ENCODE measurements at places on chromosomes 5 and 9.

GRCh38 chr5:27652505-27652904 is 614.1 kb upstream of the CDH9 start:
- no peak for DNase-seq

- no peak for DNase-seq
Observed at GRCh38 chr5:177220576-177220975, 82.9 kb downstream of the RAB24 start.

DNA sequence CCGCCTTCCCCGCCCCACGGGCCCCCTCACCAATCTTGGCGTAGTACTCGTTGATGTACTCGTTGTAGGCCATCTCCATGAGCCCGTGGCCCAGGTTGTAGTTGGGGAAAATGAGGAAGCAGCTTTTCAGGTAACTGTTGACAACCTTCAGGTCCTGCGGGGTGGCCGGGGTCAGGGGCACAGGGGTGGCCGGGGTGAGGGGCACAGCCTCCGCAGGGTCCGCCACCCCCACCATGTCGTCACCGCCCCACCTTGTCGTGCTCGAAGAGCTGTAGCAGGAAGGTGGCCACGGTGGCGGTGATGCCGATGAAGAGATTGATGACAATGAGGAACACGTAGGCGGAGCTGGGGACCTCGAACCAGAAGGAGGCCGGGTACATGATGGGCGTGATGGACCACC is 14.8 kb upstream of the CLIC3 start:
- DNase-seq = no peak

DNA sequence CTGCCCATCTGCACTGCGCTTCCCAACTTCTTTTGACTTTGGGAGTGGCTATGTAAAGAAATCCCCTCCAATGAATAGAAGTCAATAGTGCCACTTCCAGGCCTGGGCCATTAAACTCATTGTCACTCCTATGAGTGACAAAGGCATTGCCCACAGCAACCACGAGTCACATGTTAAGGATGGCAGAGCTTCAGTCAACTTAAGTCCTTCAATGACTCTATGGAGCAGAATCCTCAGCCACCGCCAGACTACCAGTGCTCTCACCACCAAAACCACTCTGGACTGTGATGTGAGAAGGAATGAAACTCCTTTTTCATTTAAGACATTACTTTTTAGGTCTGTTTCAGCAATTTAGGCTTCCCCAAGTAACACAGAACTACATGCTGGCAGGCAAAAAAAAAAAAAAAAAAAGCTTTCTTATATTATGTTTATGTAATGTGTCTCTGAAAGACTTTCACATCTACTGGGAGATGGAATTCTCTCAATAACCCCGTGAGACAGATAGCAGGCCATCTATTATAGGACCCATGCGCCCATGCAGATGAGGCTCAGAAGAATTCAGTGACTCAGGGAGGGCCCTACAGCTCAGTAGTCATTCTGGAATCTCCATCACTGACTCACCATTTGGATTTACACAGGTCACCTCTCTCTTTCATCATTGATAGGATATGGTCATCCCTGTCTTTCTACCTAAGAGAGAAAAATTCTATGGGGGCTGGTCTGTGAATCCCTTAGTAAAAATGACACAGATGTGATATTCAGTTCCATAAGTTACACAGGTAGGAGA is 180.5 kb downstream of the CEMIP2 start:
- no peak for DNase-seq

GRCh38 chr9:83154087-83154736 is 91.3 kb upstream of the RASEF start:
- no peak for DNase-seq

DNA sequence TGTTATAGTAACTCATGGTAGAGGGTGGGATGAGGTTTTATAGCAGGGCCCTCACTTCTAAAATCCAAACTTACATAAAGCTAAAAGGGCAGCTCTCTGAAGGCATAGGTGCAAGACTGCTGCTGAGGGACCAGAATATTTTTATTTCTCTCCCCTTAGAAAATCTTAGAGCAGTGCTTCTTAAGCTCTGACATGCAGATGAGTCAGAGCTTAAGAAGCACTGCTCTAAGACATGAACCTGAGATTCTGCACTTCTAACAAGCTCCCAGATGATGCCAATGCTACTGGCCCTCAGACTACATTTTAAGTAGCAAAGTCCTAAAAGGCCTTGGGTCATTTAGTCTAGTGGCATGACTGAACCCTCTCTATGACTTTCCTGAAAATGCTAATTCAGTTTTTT is 97.6 kb upstream of the SPRY4 start:
- no peak for DNase-seq

DNA sequence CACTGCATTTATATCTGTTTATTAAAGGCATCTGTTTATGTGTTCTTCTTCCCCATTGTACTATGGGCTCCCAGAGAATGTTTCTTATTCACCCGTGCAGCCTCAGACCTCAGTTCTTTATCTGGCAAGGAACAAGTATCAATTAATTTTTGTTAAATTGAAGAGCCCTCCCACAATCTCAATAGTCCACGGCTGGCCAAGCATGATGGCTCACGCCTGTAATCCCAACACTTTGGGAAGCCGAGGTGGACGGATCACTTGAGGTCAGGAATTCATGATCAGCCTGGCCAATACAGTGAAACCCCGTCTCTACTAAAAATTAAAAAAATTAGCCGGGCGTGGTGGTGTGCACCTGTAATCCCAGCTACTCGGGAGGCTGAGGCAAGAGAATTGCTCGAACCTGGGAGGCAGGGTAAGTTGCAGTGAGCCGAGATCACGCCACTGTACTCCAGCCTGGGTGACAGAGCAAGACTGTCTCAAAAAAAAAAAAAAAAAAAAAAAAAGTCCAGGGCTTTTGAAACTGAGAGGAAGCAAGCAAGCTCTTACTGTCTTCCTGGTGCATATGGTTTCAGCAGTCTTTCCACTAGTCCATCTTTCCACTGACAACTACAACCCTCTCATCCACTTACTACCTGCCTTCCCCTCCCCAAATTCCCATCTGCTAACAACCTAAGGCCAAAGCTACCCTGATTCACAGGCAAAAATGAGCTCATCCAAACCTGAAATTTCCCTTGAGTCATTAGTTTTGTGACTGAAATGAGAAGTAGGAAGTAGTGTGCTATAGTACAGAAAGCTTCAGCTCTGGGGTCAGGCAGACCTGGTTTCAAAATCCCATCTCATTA is 2.3 kb upstream of the HK3 start:
- DNase-seq = no peak

DNA sequence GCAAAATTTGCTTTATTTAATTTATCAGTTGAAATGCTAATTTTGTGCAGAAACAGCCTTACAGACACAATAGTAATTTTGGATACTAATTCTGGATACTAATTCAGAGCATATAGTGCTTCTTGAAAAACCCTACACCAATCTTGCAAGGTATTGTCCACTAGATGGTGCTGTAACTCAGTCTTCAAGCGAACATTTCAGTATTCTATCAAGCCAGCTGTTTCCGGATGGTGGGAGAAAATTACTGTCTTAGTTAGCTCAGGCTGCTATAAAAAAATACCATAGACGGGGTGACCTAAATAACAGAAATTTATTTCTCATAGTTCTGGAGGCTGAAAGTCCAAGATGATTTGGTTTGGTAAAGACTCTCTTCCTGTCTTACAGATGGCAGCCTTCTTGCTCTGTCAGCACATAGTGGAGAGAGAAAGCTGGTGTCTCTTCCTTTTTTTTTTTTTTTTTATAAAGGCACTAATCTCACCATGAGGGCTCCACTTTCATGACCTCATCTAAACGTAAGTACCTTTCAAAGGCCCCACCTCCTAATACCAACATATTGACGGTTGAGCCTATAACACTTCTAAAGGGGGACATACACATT is 1306.5 kb upstream of the CDH9 start:
- no peak for DNase-seq

DNA sequence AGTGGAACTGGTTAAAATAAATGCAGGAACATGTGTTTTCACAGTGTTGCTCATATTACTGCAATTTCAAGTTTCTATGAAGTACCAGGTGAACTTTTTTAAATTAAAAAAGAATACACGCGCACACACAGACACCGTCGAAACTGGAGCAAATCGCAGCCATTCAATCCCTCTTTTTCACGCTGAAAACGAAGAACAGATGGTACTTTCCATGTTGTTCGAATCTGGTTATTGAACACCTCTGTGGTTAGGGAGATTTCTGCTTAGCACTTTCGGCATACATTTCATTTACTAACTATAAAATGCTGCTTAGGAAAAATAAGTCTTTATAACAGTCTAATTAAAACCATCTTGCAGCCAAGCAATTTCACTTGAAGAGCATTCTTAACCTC is 6.8 kb downstream of the ZNF608 start:
- no peak for DNase-seq

DNA sequence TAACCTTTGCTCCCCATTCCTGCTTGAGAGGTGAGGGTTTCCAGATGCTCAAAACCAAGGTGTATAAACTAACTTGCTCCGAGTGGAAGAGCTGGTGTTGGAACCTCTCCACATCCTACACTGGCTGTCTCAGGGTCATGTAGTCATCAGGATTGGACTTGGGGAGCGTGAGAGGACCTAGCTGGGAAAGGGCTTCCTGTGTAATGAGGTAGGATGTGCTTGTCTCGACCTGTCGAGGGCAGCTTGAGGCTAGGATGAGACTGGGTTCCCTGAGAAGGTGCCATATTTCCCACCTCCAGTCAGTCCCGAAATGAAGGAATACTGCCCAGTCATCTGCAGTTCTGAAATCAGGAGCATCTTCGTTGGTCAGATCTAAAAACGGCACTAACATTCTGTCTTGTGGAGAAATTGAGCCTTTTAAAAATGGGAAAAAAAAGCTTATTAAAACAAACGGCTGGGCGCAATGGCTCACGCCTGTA is 1.3 kb downstream of the CCNI2 start:
- DNase-seq = no peak

GRCh38 chr5:127235136-127235535 is 55.5 kb upstream of the MEGF10 start:
- no peak for DNase-seq

DNA sequence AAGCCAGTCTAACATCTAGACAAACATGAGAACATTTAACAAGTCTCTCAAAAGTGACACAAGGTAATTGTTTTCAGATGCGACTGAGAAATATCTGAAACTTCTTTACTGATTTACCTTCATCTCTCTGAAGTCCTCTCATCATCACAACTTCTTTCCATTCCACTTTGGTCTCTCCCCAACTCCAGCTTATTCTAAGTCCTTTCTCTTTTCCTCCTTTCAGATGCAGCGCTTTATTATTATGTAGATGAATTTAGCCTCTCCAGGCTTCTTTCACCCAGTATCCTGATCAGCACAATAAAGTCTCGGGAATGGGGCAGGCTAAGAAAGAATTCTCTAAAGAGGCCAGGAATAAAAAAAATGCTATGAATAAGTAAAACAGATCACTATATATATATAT is 128.0 kb downstream of the KCTD16 start:
- no peak for DNase-seq

DNA sequence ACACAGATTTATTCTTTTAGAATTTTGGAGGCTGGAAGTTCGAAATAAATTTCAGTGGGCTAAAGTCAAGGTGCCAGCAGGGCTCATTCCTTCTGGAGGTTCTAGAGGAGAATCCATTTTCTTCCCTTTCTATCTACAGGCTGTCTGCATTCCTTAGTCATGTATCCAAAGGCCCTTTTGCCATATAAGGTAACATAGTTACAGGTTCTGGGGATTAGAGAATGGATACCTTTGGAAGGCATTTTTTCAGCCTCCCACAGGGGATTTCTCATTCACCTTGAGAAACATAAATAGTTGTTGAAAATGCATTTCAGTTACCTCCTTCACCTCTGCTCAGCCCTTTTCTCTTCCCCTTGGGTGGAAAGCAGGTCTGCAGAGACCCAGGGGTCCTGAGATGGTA is 280.0 kb upstream of the MAP3K1 start:
- no peak for DNase-seq

DNA sequence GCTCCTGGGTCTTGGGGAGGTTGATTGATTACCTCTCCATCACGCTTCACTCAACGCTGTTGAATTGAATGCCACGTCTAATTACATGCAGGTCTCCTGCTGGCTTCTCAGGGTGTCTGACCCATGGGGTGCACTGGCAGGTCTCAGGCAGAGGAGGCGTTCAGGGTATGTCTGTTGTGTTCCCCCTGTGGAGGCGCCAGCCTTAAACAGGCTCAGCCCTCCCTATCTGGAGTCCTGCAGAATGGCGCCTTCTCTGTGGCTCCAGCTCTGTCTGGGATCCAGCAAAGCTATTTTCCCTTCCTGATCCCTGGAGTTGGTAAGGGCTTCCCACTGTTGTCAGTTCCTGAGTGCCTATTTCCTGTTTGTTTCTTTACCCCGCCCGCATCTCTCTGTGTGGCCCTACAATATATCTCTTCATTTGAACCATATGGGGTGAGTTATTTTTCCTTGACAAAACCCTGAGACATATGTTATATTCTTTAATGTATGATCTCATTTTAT is 150.0 kb downstream of the NTRK2 start:
- DNase-seq = no peak

- DNase-seq = no peak
Observed at GRCh38 chr5:51495672-51496071, 112.4 kb downstream of the ISL1 start.

DNA sequence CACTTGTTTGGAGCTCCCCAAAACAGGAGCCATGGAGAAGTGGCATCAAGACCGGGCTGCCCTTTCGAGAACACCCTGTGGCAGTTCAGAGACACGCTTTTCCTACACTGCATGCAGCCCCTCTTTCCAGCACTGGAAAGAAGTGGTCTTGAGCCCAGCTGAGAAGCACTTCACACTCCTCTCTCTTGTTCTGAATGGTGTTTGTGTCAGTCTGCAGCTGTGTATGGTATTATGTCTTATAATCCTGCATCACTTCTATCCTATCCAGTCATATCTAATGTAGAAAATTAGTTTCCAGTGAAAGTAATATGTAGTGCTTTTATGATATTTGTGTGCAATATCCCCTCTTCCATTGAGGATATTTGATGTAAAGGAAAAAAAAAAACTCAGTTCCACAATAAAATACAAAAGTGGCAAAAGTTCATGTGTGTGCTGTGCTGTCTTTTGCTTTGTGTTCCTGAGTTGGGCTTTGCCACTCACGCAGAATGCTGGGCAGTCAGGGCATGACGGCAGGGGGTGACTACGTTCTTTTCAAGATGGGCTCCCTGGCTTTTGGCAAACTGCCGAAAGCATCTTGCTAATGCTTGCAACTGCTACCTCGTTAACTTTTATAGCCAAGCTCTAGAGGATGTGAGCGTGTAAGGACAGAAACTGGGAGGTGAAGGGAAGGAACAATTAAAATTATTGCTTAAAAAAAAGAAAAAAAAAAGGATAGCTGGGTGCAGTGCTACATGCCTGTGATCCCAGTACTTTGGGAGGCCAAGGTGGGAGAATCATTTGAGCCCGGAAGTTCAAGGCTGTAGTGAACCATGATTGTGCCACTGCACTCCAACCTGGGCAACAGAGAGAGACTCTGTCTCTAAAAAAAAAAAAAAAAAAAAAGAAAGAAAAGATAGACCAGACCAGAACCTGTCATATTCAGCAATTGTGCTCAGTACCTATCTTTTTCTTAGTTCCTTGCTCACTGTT is 102.2 kb downstream of the MAP1B start:
- DNase-seq = no peak
